Muscle of leg (tissue), 16 donors: ENCODE measurements at places on chromosomes 3 and 15. TPM values are rescaled to one million over a fixed set of nuclear protein-coding genes. Genes with fewer than 3 reads are reported as not detected.

DNA sequence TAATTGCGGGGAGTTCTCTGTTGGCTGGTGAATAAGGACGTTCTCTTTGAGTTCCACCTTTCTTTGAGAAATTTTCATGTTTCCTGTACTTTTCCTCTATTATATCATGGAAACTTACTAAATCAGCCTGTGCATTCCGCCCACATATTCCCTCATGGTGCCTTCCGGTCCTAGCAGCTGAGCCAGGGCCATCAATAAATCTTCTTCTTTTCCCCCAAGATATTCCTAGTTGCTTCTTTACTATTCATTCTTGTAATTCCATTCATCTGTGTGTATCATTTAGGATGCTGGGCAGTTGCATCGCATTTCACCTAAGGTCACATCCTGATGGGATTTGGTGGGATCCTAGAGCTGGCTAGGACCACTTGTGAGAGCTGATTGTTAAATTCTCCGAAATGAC is 139.2 kb downstream of the RBMS3 start:
- H3K4me1 ChIP-seq, result no peaks in the 10 kb centered on the region
- DNase-seq, result peak; percentile 83
- peak overlapping the region; percentile 10 for H3K27ac ChIP-seq

GRCh38 chr15:40927873-40928806 is 1.0 kb upstream of the DLL4 start:
- H3K4me1 ChIP-seq, result peaks cover 74% of the 10 kb centered on the region
- peak overlapping the region; percentile 53 for H3K4me3 ChIP-seq
- peak overlapping the region; percentile 47 for H3K27ac ChIP-seq
- H3K27me3 ChIP-seq, result peaks cover 82% of the 10 kb centered on the region
- DNase-seq, result peak; percentile 28
- peaks cover 4% of the 10 kb centered on the region for H3K36me3 ChIP-seq

GRCh38 chr3:10198761-10199649 is 34.3 kb downstream of the IRAK2 start:
- peak; percentile 25 for DNase-seq
- H3K27ac ChIP-seq, result no peak overlapping the region
- no peaks in the 10 kb centered on the region for H3K27me3 ChIP-seq
- peaks cover 2% of the 10 kb centered on the region for H3K36me3 ChIP-seq

DNA sequence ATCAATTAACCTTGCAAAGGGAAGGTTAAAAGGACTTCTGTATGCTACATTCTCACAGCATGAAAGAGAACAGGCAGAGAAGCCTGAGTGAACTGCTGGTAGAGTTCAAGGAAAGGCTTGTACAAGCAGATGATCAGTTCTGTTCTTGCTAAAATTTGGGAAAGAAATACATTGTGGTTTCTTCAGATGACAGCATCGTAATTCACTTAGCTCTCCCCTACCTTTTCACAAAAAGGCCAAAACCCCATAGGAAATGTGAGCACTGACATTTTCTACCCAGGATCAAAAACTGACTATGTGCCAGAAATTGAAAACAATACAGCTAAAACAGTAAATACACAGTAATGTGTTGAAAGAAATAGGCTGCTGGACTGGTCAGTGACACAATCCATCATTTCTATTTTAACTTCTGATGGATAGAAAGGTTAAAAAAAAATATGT is 216.4 kb downstream of the DPH6 start:
- H3K4me1 ChIP-seq, result no peaks in the 10 kb centered on the region
- H3K27me3 ChIP-seq, result no peaks in the 10 kb centered on the region
- DNase-seq, result peak; percentile 52
- no peaks in the 10 kb centered on the region for H3K36me3 ChIP-seq

GRCh38 chr15:64521726-64522164 is 61.4 kb downstream of the ZNF609 start:
- H3K36me3 ChIP-seq, result peaks cover 2% of the 10 kb centered on the region
- H3K4me3 ChIP-seq, result no peak overlapping the region
- no peaks in the 10 kb centered on the region for H3K27me3 ChIP-seq
- DNase-seq, result peak; percentile 75
- H3K27ac ChIP-seq, result peak overlapping the region; percentile 53
- H3K4me1 ChIP-seq, result peaks cover 9% of the 10 kb centered on the region

- H3K36me3 ChIP-seq, result no peaks in the 10 kb centered on the region
- peaks cover 2% of the 10 kb centered on the region for H3K27me3 ChIP-seq
- H3K4me3 ChIP-seq, result no peak overlapping the region
- H3K27ac ChIP-seq, result peak overlapping the region; percentile 38
- H3K4me1 ChIP-seq, result peaks cover 38% of the 10 kb centered on the region
These were observed 46.6 kb upstream of the ATP2B2 start for GRCh38 chr3:10551821-10552630.

DNA sequence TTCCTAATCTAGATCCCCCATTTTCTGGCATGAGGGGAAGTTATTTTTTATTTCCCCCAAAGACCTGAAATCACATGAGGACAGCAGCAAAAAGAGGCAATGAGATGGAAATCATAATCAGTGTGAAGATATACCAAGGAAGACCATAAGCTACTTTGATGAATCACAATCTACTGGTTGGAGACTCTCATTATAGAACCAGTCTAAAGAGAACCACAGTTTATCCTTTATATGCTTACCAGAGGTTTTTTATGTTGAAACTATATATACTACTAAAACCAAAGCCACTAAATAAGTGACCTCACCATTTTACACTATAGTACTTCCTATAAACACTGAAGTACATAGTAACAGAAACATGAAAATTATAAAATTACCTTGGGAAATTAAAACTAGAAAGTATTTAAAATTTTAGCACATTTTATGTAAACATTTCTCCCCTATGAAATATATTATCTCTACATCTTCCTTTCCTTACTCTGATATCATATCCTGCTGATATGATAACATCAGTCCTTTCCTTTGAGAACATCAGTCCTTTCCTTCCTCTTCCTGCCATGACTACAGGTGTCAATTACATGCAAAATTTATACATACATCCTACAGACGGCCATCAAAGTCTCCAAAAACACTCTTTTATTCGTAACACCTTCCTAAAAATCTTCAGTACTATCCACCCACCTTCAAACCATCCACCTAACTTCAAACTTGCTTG is 71.8 kb downstream of the PHC3 start:
- H3K4me3 ChIP-seq, result no peak overlapping the region
- no peaks in the 10 kb centered on the region for H3K4me1 ChIP-seq
- H3K27ac ChIP-seq, result no peak overlapping the region
- peaks cover 17% of the 10 kb centered on the region for H3K36me3 ChIP-seq

GRCh38 chr3:122926811-122927210 is 100.8 kb downstream of the SEMA5B start:
- peaks cover 23% of the 10 kb centered on the region for H3K4me1 ChIP-seq
- no peak overlapping the region for H3K4me3 ChIP-seq
- H3K27ac ChIP-seq, result no peak overlapping the region
- peaks cover 19% of the 10 kb centered on the region for H3K27me3 ChIP-seq

The STXBP5L gene
- under 0.01 TPM for total RNA-seq

DNA sequence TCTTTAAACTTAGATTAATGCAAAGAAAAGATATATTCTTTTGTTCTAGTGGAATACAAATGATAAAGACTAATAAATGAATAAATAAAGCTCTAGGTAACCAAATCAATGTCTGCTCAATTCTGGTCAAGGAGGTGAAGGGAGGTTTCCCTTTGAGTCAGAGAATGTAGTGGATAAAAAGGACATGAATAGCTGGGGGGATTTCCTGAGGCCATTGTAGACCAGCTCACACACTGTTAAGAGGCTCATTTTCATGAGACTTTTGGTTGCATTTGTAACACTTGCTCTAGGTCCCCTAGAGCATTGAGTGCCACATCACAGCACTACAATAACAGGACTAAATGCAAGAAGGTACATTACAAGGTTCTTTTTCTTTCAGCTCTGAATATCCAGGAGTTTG is 170.7 kb downstream of the TIGIT start:
- no peaks in the 10 kb centered on the region for H3K36me3 ChIP-seq
- no peak overlapping the region for H3K4me3 ChIP-seq

DNA sequence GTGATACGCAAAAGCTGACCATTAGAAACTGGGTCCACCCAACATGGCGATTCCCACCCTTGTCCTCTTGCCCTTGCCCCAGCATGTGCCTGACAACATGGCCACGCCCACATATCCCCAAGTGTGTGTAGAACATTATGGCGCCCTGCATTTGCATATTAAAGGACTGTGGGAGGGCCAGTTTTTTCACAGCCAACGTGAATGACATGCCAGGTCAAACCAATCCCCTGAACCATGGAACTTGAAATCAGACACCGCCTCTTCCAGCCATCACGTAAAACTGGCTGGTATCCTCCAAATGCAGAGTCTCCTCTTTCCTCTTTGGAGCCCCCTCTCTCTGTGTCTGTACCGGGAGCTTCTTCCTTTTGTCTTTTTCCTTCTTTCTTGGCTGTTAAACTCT is 156.7 kb upstream of the EPHA6 start:
- no peaks in the 10 kb centered on the region for H3K4me1 ChIP-seq
- H3K27ac ChIP-seq, result no peak overlapping the region
- no peak for DNase-seq
- H3K4me3 ChIP-seq, result no peak overlapping the region

The NANOGP8 gene
- total RNA-seq, result 0.27 TPM

DNA sequence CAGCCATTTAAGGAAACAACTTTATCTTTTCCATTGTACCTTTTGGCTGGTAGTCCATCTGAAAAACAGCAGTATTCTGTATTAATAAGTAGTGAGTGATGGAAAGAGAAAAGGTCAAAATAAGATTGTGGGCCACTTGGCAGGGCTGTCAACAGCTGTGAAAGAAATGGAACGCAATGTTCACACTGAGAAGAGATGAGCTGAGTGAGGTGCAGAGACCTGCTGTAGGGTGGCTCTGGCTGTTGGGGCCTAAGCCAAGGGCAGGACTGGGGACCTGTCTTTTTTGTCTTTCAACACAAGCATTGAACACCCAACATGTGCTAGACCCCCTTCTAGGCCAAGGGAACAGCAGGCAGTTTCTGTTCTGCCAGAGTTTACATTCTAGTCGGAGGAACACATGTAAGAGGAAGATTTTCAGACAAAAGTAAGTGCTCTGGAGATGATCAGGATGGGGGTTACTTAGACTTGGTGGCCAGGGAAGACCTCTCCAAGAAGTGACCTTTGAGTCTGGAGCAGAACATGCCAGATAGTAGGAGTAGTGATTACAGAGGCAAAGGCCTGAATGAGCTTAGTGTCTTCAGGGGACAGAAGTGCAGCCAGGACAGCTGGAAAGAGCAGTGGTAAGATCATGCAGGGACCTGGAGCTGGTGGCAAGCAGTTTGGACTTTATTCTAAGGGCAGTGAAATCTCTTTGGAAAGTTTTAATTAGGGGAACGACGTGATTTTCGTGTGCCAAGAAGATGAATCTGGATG is 29.6 kb downstream of the TSEN2 start:
- DNase-seq, result no peak
- H3K4me1 ChIP-seq, result peaks cover 9% of the 10 kb centered on the region
- H3K27ac ChIP-seq, result no peak overlapping the region
- H3K27me3 ChIP-seq, result no peaks in the 10 kb centered on the region

- no peaks in the 10 kb centered on the region for H3K27me3 ChIP-seq
- no peak for DNase-seq
- H3K36me3 ChIP-seq, result no peaks in the 10 kb centered on the region
- H3K4me1 ChIP-seq, result peaks cover 10% of the 10 kb centered on the region
- H3K4me3 ChIP-seq, result peak overlapping the region; percentile 76
These were observed 672 bp downstream of the NEDD4 start for GRCh38 chr15:55992769-55993110.

DNA sequence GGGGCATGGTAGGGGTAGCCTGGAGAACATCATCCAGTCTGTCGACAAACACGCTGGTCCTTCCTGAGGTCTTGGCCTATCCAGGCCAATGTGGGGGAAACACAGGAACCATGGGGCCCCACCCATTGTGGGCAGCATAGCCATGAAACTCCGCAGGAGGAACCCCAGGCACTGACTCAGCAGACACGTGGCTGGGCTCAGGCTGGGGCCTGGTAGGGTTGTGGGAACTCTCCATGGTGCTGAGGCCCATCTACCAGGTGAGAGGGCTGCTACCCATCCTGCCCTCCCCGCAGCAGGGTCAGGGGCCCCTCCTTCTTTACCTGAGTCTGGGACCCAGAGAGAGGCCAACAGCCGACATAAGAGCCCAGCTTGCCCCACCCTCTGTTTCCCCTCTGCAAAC is 22.6 kb upstream of the CACNA2D2 start:
- peaks cover 15% of the 10 kb centered on the region for H3K4me1 ChIP-seq
- H3K36me3 ChIP-seq, result no peaks in the 10 kb centered on the region

GRCh38 chr3:131540143-131540542 is 37.4 kb upstream of the MRPL3 start:
- no peak overlapping the region for H3K4me3 ChIP-seq
- H3K4me1 ChIP-seq, result no peaks in the 10 kb centered on the region
- no peaks in the 10 kb centered on the region for H3K27me3 ChIP-seq
- no peaks in the 10 kb centered on the region for H3K36me3 ChIP-seq
- H3K27ac ChIP-seq, result no peak overlapping the region
- DNase-seq, result no peak

DNA sequence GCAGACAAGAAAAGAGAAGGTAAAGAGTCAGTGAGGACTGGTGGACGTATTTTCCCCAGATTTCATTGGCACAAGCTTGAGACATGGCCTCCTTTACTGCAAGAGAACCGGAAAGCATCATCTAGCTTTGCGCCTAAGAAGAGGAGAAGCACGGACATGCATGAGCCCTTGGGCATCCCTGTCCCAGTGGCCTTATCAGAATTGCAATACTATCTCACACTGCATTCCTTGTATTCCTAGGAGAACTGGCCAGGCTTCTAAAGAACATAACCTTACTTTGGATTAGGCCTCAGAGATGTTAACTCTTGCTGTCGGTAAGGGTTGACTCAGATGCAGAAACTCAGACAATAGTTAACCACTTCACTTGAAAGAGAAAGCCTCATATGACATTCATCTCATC is 229.5 kb upstream of the PRICKLE2 start:
- H3K27ac ChIP-seq, result no peak overlapping the region
- H3K4me3 ChIP-seq, result no peak overlapping the region
- no peaks in the 10 kb centered on the region for H3K36me3 ChIP-seq
- H3K27me3 ChIP-seq, result no peaks in the 10 kb centered on the region

The ARHGAP31 gene
- 10.5 TPM for total RNA-seq

DNA sequence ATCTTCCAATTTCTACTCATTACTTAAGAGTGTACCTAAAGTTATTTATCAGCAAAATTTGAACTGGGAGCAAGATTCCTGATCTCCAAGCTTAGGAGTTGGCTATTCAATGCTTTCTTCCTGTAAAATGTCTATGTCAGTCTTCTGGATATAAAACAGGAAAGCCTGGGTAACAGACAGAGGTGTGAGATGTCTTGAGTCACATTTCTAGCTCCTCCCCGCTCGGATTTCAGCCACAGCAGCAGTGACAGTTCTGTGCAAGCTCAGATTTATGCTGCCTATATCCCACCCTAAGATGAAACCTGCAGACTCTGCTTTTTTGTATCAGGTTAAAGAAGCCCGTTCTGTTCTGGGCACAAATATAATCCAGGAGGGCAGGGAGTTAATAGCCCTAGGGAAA is 2.1 kb upstream of the ARMC8 start:
- peaks cover 5% of the 10 kb centered on the region for H3K4me1 ChIP-seq
- no peak for DNase-seq

- DNase-seq, result no peak
- no peaks in the 10 kb centered on the region for H3K36me3 ChIP-seq
- no peak overlapping the region for H3K27ac ChIP-seq
- H3K27me3 ChIP-seq, result peaks cover under 1% of the 10 kb centered on the region
- no peak overlapping the region for H3K4me3 ChIP-seq
- H3K4me1 ChIP-seq, result no peaks in the 10 kb centered on the region
These were observed 101.2 kb downstream of the HES1 start for GRCh38 chr3:194237110-194237509.
